ENCODE measurements at places on chromosomes 5 and 9.

DNA sequence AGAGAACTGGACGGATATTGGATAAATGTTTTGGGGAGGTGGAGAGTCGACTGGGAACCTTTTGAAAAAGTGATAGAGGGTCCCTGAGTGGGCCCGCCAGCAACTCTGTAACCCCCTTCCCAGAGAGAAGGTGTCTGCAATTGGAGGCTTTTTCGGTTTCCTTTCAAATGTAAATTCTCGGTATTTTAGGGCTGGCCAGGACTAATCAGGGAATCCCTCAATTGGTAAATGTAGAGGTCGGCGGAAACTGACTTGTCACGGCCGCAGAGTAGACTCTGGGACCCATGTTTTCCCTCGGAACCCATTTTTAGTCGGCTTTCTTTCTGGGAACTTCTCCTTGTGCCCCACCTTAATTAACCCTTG, 524 bp downstream of the CCNB1 start:
- DNase-seq = no peak

- no peak for DNase-seq
Observed at GRCh38 chr5:684751-685216, 8.4 kb downstream of the TPPP start.

DNA sequence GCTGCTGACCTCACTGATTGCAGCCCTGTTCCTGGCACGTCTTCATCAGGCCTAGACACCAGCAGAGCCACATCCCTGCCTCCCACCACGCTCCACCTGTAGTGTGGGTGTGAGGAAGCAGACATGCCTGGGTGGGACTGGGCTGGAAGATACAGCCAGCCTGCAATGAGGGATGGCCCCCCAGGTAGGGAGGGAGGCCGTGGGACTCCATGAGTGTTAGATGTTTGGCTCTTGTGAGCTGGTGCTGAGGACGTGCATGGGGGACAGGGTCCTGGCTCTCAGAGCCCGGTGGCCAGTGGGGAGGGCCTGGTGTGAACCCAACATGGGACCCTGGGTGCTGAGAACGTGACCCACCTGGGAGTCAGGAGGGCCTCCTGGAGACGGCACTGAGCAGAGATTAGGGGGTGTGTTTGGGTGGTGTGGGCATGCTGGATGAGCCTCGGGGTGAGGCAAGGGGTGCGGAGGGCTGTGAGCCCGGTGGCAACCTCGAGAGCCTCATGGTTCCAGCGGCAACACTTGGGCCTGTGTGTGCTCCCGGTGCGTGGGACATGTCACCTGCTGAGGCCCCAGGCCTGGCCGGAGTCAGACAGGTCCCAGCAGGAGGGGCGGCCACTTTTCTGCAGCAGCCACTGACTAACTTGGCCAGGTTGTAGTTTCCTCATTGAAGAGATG, 87.6 kb downstream of the PHF2 start:
- no peak for DNase-seq

GRCh38 chr5:175663186-175664184, 5.6 kb downstream of the HRH2 start:
- DNase-seq = no peak

DNA sequence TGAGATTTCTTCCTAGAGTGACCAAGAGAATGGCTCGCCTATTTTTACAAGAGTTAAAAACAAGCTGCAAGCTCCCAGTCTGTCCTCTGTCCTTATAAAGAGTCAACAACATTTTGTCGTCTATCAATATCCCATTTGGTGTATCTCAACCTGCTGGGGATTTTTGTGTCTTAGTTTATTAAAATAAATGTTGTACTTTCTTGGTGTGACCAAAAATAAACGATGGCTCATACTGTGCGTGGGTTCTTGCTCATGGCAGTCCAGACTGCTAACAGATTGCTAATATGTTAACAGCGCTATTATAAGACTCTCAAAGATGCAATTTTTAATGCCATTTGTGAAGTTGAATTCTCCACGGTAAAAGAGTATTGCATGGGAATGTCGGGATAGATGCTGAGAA, 569.9 kb downstream of the GABRG2 start:
- DNase-seq = no peak
